Immature natural killer cell (primary cell): ENCODE measurements at places on chromosomes 4 and X. TPM values are rescaled to one million over a fixed set of nuclear protein-coding genes. Genes with fewer than 3 reads are reported as not detected.

DNA sequence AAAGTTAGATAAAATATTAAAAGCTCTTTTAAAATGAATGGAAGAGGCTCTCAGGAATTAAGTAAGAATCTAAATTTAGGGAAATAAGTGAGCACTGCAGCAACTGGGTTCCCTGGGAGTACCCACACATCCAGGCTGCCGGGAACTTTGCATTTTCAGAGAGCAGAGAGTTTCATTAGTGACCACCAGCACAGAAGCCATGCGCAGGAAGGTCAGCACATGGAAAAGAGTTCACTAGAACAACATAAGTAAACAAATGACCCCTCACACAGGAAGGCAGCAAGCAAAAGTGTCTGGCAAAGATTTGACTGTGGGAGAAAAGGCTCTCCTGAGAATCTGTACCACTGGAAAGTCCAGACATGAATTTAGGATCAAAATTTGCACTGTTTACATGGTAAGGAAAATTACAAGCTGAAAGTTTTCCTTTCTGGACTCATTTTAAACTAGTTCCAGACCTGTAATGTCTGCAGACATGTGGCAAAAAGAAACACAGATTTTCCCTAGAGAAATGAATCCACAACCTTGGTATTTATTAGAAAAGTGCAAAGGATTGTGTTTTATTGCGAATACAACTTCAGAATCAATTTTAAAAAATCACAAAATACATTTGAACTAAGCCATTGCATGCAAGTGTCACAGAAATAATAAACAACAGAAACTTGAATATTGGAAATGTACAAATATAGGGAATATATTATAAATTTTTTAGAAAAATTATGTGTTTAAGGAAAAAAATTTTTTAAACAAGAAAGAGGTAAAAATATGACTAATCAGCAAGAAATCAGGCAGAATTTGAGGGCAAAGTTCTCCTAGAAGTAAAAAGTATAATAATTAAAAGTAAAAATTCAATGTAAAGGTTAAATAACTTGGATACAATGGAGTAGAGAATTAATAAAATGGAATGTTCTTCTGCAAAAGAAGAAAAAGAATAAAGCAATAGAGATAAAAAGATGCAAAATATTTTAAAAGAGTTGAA is 18.4 kb upstream of the MYOZ2 start:
- peaks cover 7% of the 10 kb centered on the region for H3K27me3 ChIP-seq
- H3K36me3 ChIP-seq = no peaks in the 10 kb centered on the region
- no peak overlapping the region for H3K27ac ChIP-seq
- no peak for DNase-seq
- H3K4me1 ChIP-seq = no peaks in the 10 kb centered on the region

DNA sequence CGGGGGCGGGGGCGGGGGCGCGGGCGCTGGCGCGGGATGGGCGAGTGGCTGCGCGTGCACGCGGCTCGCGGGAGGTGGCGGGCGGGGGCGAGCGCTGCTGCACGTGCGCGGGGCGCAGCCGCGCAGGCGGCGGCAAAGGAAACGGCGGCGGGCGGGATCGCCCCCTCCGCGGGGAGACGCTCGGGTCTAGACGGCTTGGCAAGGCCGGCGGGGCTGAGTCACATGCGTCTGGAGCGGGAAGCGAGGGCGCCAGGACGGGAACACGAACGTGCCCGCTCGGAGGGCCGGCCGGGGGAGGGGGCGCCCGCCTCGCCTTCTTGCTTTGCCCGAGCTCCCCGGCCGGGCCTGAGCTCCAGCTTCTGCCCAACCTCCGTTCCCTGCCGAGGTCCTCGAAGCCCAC is 4.3 kb upstream of the HAUS7 start:
- no peak overlapping the region for H3K4me3 ChIP-seq
- no peak overlapping the region for H3K27ac ChIP-seq
- DNase-seq = peak; percentile 64
- H3K4me1 ChIP-seq = peaks cover 17% of the 10 kb centered on the region
- H3K36me3 ChIP-seq = no peaks in the 10 kb centered on the region
- peaks cover 6% of the 10 kb centered on the region for H3K27me3 ChIP-seq

- DNase-seq = no peak
- H3K27ac ChIP-seq = no peak overlapping the region
- no peak overlapping the region for H3K4me3 ChIP-seq
- H3K36me3 ChIP-seq = no peaks in the 10 kb centered on the region
- H3K4me1 ChIP-seq = no peaks in the 10 kb centered on the region
These were observed 151.4 kb downstream of the BANK1 start for GRCh38 chr4:101941816-101942358.

DNA sequence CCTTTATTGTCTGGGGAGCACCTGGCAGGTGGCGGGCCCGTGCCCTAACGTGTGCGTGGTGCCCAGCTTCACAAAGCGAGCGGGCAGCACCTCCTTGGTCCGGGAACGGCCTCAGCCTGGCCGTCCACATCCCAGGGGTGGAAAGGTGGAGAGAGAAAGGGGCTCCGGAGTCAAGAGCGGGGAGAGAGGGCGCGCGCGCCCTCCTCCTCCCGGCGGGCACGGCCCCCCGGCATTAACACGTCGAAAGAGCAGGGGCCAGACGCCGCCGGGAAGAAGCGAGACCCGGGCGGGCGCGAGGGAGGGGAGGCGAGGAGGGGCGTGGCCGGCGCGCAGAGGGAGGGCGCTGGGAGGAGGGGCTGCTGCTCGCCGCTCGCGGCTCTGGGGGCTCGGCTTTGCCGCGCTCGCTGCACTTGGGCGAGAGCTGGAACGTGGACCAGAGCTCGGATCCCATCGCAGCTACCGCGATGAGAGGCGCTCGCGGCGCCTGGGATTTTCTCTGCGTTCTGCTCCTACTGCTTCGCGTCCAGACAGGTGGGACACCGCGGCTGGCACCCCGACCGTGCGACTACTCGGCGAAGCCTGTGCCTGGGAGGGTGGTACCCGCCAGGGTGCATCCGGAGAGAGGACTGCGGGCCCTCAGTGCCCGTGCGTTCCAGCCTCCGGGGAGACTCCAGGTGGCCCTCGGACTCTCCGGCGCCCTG is at the start of gene KIT:
TSS of gene KIT (plus strand) at position 407 of the 701 bp plus-strand sequence. CDS start at position 465, 58 bp downstream.
- DNase-seq = peak; percentile 47
- H3K27ac ChIP-seq = peak within 1 kb of the TSS; percentile 75
- no peaks in the 10 kb centered on the region for H3K36me3 ChIP-seq
- H3K4me1 ChIP-seq = peaks cover 28% of the 10 kb centered on the region
- H3K27me3 ChIP-seq = peaks cover 12% of the 10 kb centered on the region

DNA sequence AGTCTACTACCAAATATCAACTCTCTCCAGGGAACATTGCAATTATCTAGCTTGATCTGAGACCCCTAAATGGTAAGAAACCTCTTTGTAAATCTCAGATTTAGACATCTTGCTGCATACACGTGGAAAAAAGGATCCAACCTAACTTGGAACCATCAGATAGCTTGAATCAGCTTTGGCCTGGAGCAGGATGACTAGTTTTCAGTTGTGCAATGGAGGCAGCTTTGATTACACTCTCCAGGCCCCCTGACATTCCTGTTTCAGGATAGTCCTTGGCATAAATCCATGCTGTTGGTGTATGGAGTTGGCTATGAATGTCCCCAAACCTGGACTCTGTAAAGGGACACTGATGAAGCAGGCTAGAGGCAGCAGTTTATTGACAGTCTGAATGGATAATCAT is 1061.9 kb upstream of the TENM3 start:
- DNase-seq = no peak
- H3K27ac ChIP-seq = no peak overlapping the region
- H3K4me1 ChIP-seq = no peaks in the 10 kb centered on the region
- H3K4me3 ChIP-seq = no peak overlapping the region
- H3K36me3 ChIP-seq = no peaks in the 10 kb centered on the region
- H3K27me3 ChIP-seq = no peaks in the 10 kb centered on the region

DNA sequence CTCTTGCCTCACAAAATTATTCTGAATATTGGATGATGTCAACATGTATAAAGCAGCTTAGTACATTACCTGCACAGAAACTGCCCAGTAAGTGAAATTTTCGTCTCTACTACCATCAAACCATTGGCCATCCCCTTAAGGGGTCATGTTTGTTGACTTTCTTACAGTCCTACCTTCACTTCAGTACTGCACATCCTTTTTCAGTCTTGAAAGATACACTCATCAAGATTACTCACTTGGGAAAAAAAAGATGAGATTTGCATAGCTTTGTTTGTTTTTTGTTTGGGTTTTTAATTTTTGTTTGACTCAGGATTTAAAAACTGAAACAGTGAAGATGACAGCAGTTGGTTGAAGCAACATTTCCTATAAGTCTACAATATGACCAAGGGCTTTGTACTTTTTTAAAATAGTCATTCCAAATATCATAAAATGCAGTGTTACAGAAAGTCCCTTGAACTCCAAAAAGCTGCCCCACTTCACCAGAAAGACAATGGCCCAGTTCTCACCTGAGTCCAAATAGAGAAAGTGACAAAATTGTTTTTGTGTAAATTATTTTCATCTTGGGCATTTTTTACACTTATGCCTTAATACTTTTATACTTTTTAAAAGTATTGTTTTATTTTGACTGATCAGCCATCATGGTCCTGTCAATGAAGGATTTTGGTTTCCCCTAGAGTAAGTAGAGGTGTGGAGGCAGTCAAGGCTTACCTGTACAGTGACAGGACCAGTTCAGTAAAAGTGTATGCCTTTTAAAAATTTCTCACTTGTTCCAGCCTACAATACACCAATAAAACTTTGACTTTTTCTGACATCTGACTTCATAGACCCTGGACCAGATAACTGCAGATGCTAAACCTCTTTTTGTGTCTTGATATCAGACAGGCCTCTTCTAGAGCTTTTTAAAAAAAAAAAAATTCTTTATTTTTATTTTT is 59.7 kb upstream of the EDA2R start:
- H3K4me1 ChIP-seq = no peaks in the 10 kb centered on the region
- H3K36me3 ChIP-seq = no peaks in the 10 kb centered on the region
- no peak overlapping the region for H3K27ac ChIP-seq
- H3K4me3 ChIP-seq = no peak overlapping the region

DNA sequence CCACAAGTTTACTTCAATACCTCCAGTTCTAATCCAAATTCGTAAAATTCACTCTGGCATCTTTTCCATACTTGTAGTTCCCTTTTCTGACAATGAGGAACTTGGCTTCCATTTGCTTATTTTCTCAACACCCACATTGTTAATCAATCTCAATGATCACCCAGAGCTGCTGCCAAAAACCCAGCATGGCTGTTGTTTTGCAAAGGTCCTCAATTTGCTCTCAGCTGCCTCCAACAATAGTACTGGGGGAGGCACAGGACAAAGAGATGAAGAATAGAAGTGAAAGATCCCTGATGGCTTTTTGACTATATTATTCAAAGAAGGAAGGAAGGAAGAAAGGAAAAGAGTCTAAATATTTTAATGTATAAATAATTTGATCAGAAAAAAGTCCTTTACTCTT is 847.8 kb downstream of the RAPGEF2 start:
- no peaks in the 10 kb centered on the region for H3K36me3 ChIP-seq
- peaks cover 2% of the 10 kb centered on the region for H3K27me3 ChIP-seq
- no peak for DNase-seq

GRCh38 chrX:129808158-129808828 is 28.5 kb downstream of the SASH3 start:
- peaks cover 5% of the 10 kb centered on the region for H3K36me3 ChIP-seq
- peaks cover 14% of the 10 kb centered on the region for H3K4me1 ChIP-seq
- no peaks in the 10 kb centered on the region for H3K27me3 ChIP-seq
- H3K27ac ChIP-seq = no peak overlapping the region
- DNase-seq = no peak
- no peak overlapping the region for H3K4me3 ChIP-seq

GRCh38 chr4:145171911-145172310 is 8.5 kb downstream of the OTUD4 start:
- H3K4me1 ChIP-seq = peaks cover 69% of the 10 kb centered on the region
- H3K27ac ChIP-seq = peak overlapping the region; percentile 5
- H3K27me3 ChIP-seq = no peaks in the 10 kb centered on the region
- DNase-seq = no peak
- peaks cover 13% of the 10 kb centered on the region for H3K36me3 ChIP-seq

DNA sequence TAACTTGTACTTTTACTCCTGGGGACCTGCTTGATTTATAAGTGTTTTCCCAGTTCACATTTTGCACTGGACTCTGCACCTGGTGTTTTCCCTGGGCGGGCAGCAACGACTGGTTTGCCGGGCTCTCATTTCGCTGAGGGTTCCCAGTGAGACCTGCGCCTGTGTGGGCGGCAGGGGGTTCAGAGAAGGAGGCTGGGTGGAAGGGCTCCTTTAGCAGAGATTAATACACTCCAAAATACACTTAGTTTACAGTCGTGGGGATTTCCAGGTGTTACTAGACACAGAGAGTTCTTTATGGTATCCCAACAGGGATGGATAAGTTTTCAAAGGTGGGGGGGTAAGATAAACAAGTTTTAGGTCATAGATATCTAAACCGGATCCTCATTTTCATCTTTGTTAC is 53.0 kb upstream of the SHISA3 start:
- no peaks in the 10 kb centered on the region for H3K36me3 ChIP-seq
- DNase-seq = no peak
- peaks cover 2% of the 10 kb centered on the region for H3K27me3 ChIP-seq
- no peak overlapping the region for H3K27ac ChIP-seq
- no peaks in the 10 kb centered on the region for H3K4me1 ChIP-seq

- peaks cover 2% of the 10 kb centered on the region for H3K27me3 ChIP-seq
- no peak overlapping the region for H3K27ac ChIP-seq
- H3K4me1 ChIP-seq = no peaks in the 10 kb centered on the region
- no peak overlapping the region for H3K4me3 ChIP-seq
- no peaks in the 10 kb centered on the region for H3K36me3 ChIP-seq
- no peak for DNase-seq
These were observed 16.7 kb downstream of the BLOC1S4 start for GRCh38 chr4:6732441-6733357.

DNA sequence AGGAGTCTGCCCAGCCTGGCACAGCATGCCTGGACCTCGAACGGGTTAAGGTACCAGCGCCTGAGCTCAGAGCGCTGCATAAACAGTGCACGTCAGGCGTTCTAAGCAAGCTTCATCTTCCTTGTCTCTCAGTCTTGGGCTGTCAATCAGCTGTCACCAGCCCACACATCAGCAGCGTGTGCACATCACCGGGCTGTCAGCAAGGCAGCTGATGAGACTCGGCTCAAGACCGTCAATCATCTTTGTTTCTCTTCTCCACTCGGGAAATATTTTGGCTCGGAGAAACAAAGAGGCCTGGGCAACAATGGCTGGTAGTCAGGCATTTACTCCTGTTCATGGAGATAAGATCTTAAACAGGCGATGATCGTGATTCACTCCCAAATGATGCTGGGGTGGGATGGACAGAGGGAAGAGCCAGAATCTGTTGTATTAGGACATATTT is 141.3 kb downstream of the LDB2 start:
- no peaks in the 10 kb centered on the region for H3K4me1 ChIP-seq
- no peak overlapping the region for H3K4me3 ChIP-seq
- H3K27ac ChIP-seq = no peak overlapping the region
- no peak for DNase-seq
- H3K36me3 ChIP-seq = no peaks in the 10 kb centered on the region

DOK7 gene
- polyA plus RNA-seq = not detected

PRDM5 gene
- polyA plus RNA-seq = 0.08 TPM

VCX gene
- polyA plus RNA-seq = not detected

MAGIX gene
- polyA plus RNA-seq = 1.6 TPM

SRPX2 gene
- not detected for polyA plus RNA-seq

GASK1B gene
- not detected for polyA plus RNA-seq

EGF gene
- polyA plus RNA-seq = 0.11 TPM
